Activated CD8-positive, alpha-beta T cell treated with anti-CD3 and anti-CD28 coated beads, Interleukin-2, amount 10 ng/mL, durations not matched to agents 7 days and 5 days (primary cell): ENCODE measurements at places on chromosomes 1 and 21.

- no peak overlapping the region for H3K27ac ChIP-seq
- H3K4me3 ChIP-seq, result no peak overlapping the region
- DNase-seq, result no peak
- H3K27me3 ChIP-seq, result no peaks in the 10 kb centered on the region
Observed at GRCh38 chr1:55868026-55868425, 652.9 kb upstream of the USP24 start.

GRCh38 chr1:209583408-209583807, at the start of gene CAMK1G:
Gene CAMK1G (plus strand): TSS chr1:209583714. CDS start chr1:209594984, 11,270 bp downstream.
- no peaks in the 10 kb centered on the region for H3K4me1 ChIP-seq
- H3K27ac ChIP-seq, result no peak within 1 kb of the TSS
- peaks cover 16% of the 10 kb centered on the region for H3K27me3 ChIP-seq
- no peak for DNase-seq

DNA sequence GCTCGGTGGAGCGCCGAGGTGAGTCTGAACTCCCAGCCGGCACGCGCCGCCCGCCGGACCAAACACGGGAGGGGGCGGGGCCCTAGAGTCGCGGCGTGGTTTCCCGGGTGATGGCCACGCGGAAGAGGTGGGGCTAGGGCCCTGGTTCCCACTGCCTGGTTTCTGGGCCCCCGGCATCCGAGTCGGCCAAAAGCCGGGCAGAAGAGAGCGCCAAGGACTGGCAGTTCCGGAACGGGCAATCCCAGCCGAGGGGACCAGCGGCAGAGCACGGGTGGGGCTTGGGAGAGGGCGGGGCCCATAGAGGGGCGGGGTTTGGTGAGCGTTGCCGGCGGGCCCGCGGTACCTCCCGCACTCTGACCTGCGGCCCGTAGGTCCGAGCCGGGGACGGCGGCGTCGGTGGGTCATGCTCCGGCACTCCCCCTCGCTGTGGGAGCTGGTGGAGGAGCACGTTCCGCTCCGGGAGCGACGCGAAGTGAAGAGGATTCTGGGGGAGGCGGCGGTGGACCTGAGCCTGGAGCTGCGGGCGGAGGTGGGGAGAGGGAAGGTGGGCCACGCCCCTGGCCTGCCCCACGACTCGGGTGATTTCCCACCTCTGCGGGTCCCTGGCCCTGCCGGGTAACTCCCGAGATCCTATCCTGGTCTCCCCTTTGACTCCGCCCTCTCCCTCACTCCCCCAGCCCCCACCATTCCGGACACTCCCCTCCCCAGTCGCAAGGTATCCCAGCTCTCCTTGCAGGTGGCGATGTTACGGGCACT, at the start of gene CCDC24:
Gene CCDC24 (plus strand): TSS at position 124 of the 756 bp plus-strand sequence. CDS start 280 bp downstream, at position 404.
- no peaks in the 10 kb centered on the region for H3K36me3 ChIP-seq
- H3K4me1 ChIP-seq, result peaks cover 28% of the 10 kb centered on the region
- H3K27me3 ChIP-seq, result no peaks in the 10 kb centered on the region
- peak; percentile 80 for DNase-seq

- H3K27ac ChIP-seq, result no peak overlapping the region
- H3K4me1 ChIP-seq, result no peaks in the 10 kb centered on the region
- no peaks in the 10 kb centered on the region for H3K36me3 ChIP-seq
- no peaks in the 10 kb centered on the region for H3K27me3 ChIP-seq
Observed at GRCh38 chr1:86061551-86061990, 95.0 kb downstream of the COL24A1 start.

GRCh38 chr1:67626861-67627235, 58.2 kb upstream of the GADD45A start:
- H3K27ac ChIP-seq, result no peak overlapping the region
- H3K4me1 ChIP-seq, result peaks cover 5% of the 10 kb centered on the region
- no peaks in the 10 kb centered on the region for H3K36me3 ChIP-seq
- H3K27me3 ChIP-seq, result peaks cover 9% of the 10 kb centered on the region
- DNase-seq, result no peak

DNA sequence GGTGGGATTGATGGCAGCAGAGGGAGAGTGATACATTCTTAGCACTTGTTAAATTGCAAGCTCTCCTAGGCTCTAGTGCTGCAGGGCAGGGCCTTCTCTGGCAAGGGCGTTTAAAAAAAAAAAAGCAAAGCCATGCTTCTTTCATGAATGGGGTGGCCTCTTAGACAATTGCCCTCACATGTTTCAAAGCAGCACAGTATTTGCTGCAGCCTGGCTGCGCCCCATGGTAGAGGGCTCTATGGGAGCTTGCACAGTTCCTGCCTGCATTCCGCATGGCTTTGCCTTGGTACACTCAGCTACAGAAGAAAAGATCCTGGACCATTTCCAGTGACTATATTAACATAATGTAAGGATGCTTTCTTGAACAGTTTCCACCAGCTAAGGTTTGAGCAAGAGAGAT, 267.2 kb downstream of the ZNF648 start:
- DNase-seq, result no peak
- H3K27me3 ChIP-seq, result no peaks in the 10 kb centered on the region
- no peaks in the 10 kb centered on the region for H3K36me3 ChIP-seq
- no peak overlapping the region for H3K27ac ChIP-seq
